ENCODE measurements at places on chromosomes 5 and 9.

DNA sequence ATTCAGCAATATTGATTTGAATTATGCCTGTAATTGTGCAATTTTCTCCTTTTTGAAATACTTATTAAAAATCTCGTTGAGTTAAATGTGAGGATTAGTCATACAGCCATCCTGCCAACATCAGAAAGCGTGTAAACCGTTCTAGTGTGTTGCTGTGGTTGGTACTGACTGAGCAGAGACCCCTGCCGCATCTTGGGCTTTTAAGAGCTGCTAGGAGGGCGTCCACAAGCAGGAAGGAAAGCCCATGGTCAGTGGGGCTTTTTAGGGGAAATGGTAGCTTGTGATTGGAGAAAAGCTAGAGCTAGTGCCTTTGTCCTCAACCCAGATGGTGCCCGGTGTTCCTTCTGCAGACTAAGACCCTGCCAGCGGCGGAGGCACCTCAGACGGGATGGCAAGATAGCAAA is 1.3 kb downstream of the SDHA start:
- no peak for DNase-seq

DNA sequence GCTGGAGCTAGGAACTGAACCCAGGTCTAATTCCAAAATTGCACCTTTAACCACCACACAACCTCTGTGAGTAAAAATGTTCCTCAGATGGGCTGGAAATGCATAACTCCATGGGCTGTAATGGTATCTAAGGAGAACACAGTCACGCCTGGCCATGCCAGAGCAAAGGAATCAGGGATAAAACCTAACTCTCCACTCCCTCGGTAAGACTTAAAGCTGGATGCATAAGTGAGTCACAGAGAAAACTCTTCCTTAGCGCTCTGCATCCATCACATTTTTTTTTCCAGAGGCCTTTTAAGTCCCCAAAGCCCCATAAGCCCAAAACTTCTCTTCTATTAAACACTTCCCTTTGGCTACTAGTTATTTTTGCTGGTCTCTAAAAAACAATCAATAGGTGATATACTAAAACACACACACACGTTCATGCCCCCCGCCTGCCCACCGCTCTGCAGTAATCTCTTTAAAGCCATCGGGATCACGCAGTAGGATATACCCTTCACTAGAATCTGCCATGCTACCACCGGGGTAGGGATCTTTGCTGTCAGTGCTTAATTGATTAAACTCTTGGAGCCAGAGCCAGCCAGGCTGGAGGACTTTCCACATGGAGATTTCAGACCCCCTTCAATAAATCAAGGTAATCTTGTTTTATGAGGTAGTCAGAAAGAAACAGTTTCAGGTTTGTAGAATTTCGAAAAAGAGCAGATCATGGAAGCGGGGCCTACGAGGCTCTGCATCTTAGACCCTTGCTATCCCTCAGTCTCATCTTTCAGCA is 212.9 kb downstream of the MAPKAP1 start:
- no peak for DNase-seq

GRCh38 chr5:179768326-179769085 is 25.3 kb upstream of the LTC4S start:
- no peak for DNase-seq

- DNase-seq, result no peak
Observed at GRCh38 chr9:124258607-124259157, 933 bp downstream of the NEK6 start.

GRCh38 chr5:175123542-175123941 is 320.4 kb downstream of the DRD1 start:
- DNase-seq, result peak; percentile 95

GRCh38 chr5:56763182-56763581 is 52.2 kb upstream of the MAP3K1 start:
- no peak for DNase-seq

GRCh38 chr5:8749556-8749955 is 796.3 kb downstream of the SEMA5A start:
- DNase-seq, result no peak

DNA sequence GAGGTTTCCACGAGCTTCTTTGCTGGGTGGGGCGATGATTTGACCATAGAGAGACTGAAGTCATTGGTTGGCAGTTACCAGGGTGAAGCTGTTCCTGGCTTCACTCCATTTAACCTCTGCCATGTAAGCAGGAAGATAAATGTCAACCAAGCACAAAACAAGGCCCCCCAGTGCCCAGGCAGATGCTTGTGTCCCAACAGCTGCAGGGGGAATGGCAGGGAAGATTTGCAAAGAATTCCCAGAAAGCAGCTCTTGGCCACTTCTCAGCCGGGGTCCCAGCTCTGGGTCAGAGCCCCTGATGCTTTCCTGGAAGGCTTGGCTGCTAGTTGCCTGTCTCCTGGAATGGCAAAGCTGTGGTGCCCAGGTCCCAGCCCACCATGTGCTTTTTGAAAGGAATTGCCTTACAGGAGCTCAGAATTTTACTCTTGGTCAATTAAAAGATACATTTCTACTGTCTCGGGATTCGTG is 383.4 kb downstream of the ENC1 start:
- no peak for DNase-seq

DNA sequence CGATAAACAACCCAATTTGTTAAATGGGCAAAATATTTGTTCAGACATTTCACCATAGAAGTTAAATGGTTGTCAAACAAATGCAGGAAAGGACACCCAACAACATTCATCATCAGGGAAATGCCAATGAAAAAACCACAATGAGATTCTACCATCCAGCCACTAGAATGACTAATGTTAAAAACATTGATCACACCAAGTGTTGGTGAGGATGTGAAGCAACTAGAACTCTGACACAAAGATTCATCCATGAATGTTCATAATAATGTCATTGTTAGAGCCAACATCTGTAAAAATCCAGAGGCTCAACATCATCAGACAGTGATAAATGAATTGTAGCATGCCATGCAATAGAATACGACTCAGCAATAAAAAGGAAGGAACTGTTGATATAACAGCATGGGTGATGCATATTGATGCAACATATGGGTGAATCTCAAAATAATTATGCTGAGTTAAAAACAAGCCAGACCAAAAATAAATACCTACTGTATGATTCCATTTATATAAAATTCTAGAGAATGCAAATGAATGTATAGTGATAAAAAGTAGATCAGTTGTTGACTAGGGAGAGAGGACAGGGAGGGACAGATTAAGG is 55.9 kb upstream of the UNC5A start:
- DNase-seq, result no peak

DNA sequence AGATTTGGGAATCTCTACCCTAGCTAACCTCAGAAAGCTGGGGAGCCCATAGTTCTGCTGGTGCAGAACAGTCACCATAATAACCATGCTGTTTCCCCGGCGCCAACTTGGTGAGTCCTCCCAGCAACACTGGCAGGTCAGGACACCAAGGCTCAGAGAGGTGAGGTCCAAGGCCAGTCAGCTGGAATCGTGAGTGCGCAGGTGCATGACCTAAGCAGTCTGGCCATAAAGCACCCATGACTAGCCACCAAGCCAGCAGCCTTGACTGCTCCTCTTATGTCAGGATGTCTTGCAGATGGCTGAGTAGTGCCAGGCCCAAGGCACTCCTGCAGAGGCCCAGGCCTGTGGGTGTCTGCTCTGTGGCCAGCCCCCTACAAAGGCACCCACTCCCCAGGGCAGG is 2.6 kb downstream of the RNF44 start:
- DNase-seq, result no peak

DNA sequence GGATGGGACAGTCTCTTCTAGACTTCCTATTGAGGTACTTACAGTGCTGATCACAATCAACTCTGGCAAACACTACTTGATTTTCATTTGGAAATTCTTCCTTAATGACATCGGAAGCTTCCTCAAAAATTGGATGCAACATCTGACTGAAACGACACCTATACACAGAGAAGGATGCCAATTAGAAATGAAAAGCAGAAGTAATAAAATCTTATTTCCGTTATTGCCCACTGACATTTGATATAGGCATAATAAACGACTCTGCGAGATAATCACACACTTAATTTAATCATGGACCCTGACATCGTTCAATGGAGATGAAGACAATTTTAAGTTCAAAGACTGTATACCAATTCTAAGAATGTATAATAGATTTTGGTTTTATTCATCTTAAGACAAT is 46.4 kb downstream of the ERP44 start:
- DNase-seq, result no peak

- peak; percentile 81 for DNase-seq
Observed at GRCh38 chr5:1174122-1174936, 27.1 kb upstream of the SLC6A19 start.

GRCh38 chr5:16803831-16804230 is 132.3 kb downstream of the MYO10 start:
- DNase-seq, result peak; percentile 80

- no peak for DNase-seq
Observed at GRCh38 chr5:163505049-163505367, 411 bp upstream of the MAT2B start.

Measured in HCT116 (cell line).